ENCODE measurements at places on chromosomes 4 and X.
A peak's percentile ranks its signal among the peaks of the same experiment; 100 is the strongest.

GRCh38 chr4:31422006-31422405, 701.8 kb downstream of the PCDH7 start:
- DNase-seq: no peak

GRCh38 chrX:78944351-78944750, 840 bp upstream of the P2RY10 start:
- DNase-seq: no peak

- DNase-seq: no peak
These were observed 545.5 kb downstream of the GLUD2 start for GRCh38 chrX:121592884-121593283.

DNA sequence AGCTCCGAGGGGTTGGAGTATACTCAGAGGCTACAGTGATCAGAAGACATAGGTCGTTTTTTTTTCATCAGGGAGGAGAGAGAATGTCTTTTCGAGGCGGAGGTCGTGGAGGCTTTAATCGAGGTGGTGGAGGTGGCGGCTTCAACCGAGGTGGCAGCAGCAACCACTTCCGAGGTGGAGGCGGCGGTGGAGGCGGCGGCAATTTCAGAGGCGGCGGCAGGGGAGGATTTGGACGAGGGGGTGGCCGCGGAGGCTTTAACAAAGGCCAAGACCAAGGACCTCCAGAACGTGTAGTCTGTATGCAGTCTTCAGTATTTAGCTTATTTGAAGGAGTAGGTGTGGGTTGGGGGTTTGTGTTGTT, 500 bp downstream of the GAR1 start:
- DNase-seq: peak; percentile 21

GRCh38 chrX:86016139-86016538, 31.2 kb downstream of the CHM start:
- no peak for DNase-seq

DNA sequence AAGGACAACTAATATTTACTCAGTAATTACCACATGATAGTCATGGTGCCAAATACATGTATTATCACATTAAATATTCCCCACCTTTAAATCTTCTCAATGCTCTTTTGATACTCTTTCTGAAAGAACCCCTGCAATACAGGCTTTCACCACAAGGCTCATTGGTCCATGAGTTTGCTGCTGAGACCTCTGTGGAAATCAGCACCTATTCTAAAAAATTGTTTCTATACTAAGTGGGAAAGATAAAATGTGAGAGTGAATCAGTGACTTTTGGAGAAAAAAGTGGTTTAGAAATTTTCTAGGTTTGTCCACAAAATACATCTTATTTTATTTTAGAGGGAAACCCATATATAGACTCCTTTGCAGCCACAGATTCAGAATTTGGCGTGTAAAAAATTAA, 257.3 kb downstream of the ZIC3 start:
- DNase-seq: no peak

DNA sequence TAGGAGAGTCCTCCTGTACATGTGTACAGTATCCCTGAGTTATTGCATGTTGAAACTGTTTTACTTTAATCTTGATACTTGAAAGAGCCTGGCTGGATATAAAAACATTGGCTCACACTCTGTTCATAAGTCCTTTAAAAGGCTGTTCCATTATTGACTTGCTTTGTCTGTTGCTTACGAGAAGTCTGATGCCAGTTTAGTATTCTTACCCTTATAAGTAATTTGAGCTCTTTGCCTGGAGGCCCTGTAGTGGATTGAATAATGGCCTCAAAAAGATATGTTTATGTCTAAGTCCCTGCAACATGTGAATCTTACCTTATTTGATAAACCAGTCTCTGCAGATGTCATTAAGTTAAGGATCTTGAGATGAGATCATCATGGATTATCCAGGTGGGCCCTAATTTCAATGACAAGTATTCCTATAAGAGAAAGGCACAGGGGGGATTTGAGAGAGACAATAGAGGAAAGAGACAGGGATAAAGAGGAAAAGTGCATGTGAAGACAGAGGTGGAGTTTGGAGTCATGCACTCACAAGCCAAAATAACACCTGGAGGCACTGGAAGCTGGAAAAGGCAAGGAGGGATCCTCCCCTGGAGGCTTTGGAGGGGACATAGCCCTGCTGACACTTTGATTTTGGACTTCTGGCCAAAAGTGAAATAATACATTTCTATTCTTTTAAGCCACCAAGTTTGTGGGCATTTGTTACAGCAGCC, 98.1 kb downstream of the IRF2 start:
- DNase-seq: no peak

DNA sequence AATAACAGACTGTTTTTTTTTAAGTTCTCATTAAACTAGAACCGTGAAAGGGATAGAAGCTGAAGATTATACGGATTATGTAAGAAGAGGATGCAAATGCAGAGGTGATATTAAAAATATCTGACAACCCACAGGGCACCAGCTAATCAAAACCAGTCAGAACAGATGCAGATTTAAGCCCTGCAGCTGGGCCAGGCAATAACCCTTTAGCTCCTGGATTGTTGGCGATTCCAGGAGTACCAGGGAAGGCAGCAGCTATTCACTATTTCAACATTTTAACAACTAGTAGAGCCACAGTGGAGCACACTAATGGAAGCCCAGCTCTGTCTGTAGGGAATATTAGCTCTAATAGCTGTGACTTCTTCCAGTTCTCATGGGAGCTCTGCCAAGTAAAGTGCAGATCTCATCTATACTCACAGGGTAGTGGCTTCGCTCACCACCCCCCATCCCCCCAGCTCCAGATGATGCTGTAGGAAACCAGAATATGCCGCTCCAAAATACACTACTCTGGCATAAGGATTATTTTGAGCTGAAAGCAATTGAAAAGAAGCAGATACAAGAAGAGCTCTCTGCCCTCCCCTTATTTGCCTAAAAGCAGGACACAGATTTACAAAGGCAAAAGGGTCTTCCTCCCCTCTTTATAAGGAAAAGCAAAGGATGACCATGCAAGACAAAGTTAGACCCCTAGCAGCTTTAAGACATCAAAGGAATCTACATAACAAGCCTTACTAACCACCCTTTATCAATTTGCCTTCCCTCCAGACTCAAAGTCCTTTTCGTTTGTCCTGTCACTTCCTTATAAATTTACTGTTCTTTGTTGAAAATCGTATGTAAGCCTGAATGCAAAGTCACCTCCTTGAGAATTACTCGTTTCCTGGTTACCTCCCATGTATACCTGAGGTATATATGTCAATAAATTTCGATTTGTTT, 13.7 kb downstream of the SCD5 start:
- DNase-seq: no peak

GRCh38 chr4:7156761-7157488, 35.4 kb upstream of the SORCS2 start:
- DNase-seq: no peak

- no peak for DNase-seq
These were observed 131.9 kb downstream of the REELD1 start for GRCh38 chr4:146346276-146346675.

Data from activated CD4-positive, alpha-beta T cell treated with anti-CD3 and anti-CD28 coated beads for 1 hour (primary cell).